Left lung (tissue), 14 donors: ENCODE measurements at places on chromosomes 6 and 20. TPM values are rescaled to one million over a fixed set of nuclear protein-coding genes. Genes with fewer than 3 reads are reported as not detected.

DNA sequence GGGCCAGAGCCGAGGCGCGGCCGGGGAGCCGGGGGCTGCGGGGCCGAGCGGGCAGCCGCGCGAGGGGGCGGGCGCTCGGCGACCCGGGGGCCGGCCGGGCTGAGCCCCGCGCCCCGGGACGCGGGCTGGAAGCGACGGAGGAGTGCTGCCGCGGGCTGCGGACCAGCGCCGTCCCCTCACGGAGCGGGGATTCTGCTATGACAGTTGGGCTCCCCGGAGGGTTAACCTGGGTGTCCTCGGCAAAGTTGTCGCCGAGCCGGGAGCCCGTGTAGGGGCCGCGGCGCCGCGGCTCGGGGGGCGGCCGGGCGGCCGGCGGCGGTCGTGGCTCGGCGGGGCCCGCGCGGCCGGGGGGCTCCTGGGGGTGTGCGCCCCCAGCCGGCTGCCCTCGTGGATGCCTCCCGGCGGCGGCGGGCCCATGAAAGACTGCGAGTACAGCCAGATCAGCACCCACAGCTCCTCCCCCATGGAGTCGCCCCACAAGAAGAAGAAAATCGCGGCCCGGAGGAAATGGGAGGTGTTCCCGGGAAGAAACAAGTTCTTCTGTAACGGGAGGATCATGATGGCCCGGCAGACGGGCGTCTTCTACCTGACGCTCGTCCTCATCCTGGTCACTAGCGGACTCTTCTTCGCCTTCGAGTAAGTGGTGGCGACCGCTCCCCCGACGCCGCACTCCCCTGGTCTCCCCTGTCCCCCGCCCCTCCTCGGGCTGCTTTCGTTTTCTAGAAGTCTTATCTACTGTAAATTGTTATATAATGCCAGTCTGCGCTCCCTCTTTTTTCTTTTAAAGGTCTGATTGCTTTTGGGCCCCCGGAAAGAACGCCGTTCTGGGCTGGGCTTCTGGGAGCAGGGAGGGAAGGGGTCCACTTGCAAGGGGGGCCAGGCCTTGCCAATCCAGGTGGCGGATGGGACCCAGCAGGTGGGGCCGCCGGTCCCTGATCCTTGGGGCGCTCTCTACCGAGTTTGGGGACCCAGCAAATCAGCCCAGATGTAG is 936 bp downstream of the ZDHHC14 start:
- peak; percentile 60 for DNase-seq

FAXC gene
- polyA plus RNA-seq: 8.0 TPM

DNA sequence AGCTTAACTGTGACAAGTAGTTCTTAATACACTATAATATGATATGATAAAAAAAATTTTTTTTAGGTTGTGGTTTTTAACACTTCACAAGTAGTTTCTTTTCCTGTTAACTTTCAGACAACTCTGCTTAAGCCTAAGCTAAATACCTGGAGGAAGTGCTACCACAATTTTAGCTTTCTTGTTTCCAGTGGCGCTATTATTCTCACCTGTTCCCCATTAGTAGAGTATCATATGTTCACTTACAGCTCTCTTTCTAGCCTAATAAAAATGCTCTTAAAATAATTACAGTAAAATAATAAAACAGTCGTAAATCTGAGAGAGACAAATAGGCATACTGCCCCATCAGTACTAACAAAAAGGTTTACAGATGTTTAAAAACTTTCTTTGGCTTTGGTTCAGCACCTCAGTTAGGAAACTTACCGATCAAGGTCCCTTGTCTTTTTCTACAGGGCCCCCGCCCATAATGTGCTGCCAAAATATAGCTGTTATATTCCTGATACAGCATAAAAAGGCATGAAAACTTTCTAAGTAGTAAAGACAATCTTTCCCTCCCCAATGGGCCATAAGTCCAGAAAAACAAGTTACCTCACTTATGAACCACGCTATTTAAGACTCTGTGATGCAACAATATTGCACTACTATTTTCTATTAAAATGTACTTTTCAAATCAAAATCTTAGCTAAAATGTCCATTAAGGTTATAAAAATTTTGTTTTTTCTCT is 57.9 kb downstream of the SESN1 start:
- no peak for DNase-seq

DNA sequence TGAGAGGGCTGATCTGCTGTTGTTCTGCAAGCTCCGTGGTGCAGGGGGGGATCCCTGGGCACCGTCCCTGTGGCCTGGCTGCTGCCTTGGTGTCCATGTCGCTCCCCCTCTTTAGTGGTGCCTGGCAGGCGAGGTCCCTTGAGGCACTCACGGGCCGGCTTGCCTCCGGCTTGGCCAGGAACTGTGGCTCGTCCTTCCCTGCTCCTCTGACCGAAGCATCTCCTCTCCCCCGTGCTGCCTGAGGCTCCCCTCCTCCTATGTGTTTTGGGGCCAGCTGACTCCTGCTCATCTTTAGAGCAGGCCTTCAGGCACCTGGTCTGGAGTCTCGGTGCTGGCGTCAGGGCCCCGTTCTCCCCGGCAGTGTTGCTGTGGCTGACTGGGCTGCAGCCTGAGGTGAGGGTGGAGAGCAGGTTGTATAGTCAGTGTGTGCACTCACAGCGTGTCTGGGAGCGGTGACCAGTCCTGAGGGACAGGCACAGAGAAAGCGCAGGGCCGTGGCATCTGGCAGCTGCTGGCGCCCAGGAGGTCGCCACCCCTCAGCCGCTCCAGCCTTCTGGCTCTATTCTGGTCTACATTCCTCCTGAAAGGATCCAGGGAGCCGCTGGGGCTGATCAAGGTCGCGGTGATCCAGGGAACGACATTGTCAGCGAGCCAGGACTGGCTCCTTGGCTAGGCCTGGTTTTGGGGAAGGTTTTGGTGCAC is 43.7 kb downstream of the PYGB start:
- peak; percentile 59 for DNase-seq

DNA sequence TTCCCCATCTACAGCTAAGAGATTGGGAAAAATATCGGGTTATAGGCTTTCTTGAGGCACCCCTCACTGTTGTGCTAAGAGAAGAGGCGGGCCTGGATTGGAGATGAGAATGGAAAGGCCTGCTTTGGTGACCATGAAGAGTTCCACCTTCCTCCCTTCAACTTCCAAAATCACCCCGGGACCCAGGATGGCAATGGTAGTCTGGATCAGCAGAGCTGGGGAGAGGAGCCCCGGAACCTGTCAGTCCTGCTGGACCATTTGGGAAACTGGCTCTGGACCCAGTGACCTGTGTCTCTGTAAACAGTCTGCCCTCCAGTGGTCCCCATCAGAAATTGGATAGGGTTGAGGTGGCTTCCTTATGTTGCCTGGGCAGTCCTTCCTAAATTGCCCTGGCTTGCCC is 1085.6 kb downstream of the KHDRBS2 start:
- DNase-seq: no peak

CEP85L gene
- polyA plus RNA-seq: 12.8 TPM

DNA sequence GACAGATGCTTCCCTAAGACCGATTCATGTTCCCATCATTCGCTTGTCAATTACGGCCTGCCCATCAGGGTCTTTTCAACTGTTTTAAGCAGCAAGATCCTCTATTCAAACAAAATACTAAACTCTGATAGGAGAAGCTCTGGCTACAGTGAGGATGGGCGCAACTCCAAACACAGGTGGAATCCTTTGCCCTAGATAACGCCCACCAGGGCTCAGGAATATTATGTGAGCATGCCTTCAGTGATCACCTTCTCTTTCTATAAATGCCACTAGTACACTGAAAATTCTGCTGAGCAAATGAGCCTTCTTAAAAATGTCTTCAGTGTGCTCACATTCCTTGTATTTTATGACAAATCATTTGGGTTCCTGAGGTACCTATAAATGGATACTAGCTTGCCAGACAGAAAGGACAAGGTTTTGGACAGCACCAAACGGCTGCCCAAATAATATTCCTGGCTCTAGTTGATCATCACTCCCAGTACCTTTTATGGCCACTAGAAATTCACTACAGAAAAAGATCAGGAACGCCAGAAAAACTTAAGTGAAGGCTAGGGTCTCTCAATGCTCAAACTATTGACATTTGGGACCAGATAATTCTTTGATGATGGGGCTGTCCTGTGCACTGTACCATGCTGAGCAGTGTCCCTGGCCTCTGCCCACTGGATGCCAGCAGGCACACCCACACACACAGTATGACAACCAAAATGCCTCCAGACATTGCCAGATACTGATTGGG is 13.1 kb downstream of the ZNF217 start:
- no peak for DNase-seq

ANGPT4 gene
- polyA plus RNA-seq: 0.08 TPM

GRCh38 chr20:43530321-43531090 is 23.0 kb downstream of the L3MBTL1 start:
- DNase-seq: no peak
